ENCODE measurements at places on chromosomes 6 and 20.

DNA sequence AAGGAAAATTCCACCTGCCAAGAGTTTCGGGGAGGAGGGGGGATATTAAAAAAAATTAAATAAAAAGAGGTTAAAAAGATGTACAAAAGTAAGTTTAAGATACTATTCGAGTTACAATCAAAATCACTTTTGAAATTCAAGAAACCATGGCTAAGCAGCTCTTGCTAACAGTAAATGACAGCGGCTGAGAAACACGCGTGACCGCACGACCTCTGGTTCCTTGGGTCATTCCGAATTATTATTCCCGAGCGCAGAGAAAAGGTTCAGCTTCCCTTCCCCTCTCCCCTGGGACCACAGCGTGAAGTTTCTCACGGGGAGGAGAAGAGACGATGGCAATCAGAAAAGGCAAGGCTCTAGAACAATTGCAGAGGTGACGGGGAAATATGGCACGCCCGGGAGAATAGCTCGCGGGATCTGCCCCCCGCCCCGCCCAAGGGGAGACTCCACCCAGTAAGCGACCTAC lies 496 bp downstream of the TMEM242 start:
- peak; percentile 64 for DNase-seq

- no peak for DNase-seq
These were observed 170.9 kb downstream of the TTLL2 start for GRCh38 chr6:167495506-167496401.

DNA sequence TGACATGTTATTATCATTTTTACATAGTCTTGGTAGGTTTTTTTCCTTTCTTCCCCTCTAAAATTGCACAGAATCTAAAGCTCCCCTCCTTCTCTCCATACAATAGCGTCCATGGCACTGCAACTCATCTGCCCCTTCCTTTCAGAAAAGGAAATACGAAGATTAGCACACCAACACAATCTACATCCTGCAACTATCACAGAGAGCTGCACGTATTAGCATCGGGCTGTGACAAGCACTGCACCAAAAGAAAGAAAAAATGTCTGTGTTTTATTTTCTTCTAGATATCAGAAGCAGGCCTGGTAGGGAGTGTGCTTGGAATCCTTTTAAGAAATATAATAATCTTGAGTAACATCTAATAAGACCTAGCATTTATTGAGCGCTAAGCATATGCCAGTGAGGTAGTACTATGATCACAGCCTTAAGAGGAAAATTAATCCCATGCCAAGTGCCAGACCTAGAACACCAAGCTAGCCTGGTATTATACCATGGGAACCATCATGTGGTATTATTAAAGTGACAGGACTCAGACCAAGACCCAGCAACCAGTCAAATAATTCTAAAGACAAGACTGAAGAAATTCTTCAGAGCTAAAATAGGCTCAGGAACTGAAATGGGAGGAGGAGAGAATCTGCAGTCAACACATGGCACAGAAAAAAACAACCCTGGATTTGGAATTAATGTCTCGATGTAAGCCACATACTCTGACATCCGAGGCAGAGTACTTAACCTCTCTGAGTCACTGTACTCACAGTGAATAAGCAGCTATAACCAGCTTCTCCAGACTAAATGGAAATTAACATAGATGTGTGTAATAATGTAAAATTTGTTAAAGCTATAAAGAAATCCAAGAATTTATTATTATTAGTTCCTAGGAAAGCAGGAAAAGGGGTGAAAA lies 124.3 kb downstream of the IPCEF1 start:
- no peak for DNase-seq

DNA sequence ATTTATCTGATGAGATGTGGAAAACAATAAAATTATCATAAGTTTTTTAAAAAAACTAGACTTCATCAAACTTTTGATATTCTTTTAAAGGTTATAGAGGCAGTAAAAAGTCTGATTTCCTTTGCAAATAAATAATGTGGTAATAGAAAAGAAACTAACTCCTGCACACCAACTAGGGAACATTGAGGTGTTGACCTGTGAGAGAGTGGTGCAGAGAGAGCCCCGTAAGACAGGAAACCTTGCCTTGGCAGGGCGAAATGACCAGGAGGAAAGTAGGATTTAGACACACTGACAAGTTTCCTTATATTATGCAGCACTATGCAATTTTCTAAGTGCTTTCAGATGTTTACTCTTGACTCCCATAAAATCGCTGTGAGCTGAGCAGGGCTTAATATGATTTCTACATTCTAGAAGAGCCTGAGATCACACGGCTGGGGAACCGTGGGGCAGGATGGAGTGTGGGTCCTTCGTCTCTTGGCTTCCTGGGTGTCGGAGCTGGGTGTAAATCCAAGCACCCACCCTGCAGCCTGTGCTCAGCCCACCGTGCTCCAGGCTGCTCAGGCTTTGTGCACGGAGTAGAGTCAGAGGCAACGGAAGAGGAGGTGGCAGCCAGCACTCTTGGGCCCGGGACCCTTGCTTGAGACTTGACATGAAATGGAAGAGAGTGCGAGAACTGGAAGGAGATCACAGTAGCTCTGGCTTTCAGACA lies 61.3 kb upstream of the FOXQ1 start:
- DNase-seq, result no peak

DNA sequence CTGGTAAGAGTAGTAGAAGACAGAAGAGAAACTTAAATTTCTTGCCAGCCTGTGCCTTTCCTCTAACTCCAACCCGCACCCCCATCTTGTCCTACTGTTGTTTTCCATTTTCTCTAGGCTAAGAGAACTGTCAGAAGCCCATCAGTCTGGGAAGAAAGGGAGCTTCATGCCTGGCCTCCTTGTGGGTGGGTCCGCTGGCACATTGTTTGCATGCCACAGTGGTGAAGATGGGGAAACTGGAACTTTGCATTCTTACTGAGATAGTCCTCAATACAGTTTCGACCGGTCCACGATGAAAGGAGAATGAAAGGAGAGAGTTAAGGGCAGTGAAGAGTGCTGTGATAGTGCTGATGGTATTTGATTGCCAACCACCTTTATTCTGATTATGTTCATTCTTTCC lies 103.1 kb downstream of the TCP11 start:
- DNase-seq, result no peak

DNA sequence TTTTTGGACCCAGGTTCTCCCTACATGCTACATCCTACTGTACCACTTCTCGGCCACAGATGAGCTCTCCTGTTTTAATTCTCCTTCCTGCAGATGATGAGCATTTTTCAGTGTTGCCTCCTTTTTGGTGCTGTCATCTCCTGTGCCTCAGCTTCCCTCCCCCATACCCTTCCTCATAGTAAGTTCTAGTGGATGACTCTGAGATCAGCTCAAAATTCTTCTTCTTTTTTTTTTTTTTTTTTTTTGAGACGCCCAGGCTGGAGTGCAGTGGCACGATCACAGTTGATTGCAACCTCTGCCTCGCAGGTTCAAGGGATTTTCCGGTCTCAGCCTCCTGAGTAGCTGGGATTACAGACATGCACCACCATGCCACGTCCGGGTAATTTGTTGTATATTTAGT lies 3.8 kb downstream of the TMEM14A start:
- no peak for DNase-seq

- DNase-seq, result no peak
These were observed 263.9 kb downstream of the FRK start for GRCh38 chr6:115796829-115797228.

DNA sequence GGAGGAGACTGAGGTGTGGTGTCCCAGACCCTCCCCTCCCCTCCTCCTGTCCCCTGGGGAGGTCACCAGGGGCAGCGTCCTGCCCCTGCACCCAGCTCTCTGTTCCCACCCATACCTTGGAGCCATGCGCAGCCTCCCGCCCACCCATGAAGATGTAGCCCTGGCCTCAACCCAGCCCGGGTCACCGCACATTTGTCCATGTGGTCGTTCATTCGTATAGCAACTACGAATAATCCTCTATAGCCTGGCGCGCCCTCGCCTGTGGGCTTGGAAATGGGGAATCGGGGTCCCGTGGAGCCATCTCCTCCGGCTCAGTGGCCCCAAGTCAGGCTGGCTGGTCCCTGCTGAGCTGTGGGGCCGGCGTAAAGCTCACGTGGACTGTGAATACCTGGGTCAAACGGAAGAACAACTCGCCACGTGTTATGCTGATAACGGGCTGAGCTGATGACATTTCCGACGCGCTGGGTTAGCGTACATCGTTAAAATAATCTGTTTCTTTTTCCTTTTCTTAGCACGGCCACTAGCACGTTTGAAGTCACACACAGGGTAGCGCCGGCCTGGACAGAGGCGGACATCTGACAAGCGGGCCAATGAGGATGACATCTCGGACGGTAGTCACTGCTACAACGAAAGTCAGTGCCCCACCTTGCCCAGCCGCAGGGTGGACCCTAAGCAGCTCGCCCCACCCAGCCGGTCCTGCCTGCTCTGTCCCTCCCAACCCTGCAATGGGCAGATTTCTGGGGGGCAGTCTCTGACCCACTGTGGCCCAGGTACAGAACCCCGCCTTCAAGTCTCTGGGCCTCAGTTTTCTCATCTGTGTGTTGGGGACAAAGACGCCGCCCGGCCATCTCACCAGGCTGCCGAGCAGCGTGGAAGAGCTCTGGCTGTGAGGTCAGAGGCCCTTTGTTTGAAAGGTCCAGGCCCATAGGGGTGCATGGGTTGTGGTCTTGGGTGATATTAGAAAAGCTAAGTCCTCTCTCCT lies 19.8 kb upstream of the RBBP8NL start:
- DNase-seq, result no peak

GRCh38 chr6:120945905-120946594 lies 388.2 kb downstream of the TBC1D32 start:
- DNase-seq, result no peak

DNA sequence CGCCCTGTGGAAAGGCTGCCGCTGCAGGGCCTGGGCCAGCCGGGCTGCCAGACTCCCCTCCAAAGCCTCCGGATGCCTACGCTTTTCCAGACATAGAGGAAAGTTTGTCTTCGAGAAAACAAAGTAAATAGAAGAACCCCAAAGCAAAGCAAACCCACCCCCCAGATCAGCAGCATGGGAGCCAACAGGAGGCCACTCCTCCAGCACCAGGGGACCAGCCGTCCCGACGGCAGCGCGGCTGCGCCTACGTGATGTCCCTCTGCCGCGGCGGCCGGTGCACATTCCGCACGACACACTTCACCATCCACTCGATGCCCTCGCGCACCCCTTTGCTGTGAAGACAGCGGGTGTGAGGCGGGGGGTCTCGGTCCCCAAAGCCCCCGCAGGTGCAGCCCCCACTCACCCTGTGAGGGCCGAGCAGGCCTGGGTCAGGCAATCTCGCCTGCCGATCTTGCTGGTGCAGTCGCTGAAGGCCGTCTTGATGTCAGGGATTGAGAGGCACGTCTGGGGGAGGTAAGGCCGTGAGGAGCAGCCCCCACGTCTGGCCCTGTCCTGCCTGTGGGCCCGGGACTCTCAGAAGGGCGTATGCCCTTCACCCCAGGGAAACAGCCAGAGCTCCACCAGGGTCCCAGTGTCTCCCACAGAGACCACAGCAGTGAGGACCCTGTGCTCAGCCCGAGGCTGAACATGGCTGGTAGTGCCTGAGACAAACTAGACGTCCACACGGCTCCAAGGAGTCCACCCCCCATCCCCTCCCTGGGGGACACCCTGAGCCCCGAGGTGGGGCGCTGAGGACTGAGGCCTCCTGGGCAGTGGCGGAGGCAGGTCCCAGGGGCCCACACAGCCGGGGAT lies 4.0 kb downstream of the TNFRSF6B start:
- no peak for DNase-seq

DNA sequence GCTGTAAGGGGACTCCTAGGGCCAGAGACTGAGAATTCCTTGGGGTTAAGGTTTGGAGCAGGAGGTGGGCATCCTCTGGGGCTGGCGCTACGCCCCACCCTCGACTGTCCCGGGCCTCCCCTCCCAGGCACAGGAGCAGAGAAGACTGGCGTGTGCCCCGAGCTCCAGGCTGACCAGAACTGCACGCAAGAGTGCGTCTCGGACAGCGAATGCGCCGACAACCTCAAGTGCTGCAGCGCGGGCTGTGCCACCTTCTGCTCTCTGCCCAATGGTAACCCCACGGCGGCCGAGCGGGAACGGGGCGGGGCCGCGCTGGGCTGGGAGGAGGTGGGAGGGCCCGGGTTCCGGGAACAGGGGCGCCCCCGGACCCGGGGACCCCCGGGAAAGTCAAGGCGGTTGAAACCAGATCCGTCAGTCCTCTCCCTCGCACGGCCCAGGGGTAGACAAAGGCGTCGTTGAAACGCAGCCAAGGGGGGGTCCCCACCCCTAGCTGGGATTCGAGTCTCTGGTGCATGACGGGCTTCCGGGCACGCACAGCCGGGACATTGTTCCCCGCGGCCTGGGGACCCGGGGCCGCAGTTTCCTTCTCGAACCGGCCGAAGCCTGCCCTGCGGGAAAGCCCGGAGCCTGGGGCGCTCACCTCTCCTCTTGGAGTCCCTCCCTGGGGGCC lies 844 bp downstream of the WFDC2 start:
- DNase-seq, result no peak

GRCh38 chr6:35358086-35358485 lies 15.7 kb downstream of the PPARD start:
- DNase-seq, result no peak

GRCh38 chr6:86010915-86011786 lies 368.5 kb upstream of the SYNCRIP start:
- DNase-seq, result no peak

- no peak for DNase-seq
These were observed 11.8 kb downstream of the RPS6KA2 start for GRCh38 chr6:166615059-166615770.

GRCh38 chr6:15515660-15516375 lies 147.0 kb downstream of the DTNBP1 start:
- DNase-seq, result no peak

- no peak for DNase-seq
These were observed 20.7 kb downstream of the COL19A1 start for GRCh38 chr6:69887026-69887425.

DNA sequence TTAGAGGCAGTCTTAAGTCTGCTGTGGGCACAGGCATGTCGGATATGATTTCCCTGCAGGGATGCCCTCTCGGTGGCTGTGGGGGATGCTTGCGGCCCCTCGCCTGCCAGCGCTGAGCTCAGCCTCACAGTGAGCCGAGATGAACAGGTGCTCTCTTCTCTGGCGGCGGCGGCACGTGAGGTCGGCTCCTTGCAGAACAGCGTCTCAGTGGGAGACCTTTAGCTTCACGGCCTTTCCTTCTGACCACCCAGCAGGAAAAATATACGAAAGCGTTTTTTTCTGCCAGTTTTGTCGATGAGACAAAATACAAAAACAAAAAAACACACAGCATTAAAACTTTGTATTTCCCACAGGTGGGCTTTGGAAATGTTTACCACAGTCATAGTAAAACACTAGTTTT lies 23.6 kb downstream of the FOXA2 start:
- DNase-seq, result no peak

DNA sequence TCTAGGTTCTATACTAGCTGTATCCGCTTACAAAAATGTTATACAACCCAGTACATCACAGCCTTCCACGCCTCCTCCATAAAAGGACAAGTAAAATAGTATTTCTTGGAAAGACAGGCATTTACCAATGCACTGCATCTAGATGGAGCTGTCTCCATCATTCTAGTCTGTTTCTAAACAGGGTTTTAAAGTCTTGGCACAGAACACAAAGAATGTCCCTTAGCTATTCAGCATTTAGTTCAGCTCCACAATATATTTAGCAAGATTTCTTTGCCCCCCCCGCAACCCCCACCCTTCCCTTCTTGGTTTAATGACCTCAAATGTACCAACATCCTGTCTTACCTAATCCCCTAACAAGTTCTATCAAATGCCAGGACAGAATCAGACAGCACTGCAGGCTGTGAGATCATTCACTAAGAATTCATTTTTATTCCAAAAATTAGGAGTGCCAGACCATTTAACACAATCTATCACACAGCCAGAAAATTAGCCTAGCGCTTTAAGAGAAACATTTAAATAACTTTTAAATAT lies 198.6 kb downstream of the BACH2 start:
- DNase-seq, result no peak
